ENCODE measurements at places on chromosomes 13 and 19.

GRCh38 chr19:35140962-35141836 is 1.9 kb upstream of the FXYD7 start:
- peak; percentile 94 for DNase-seq

DNA sequence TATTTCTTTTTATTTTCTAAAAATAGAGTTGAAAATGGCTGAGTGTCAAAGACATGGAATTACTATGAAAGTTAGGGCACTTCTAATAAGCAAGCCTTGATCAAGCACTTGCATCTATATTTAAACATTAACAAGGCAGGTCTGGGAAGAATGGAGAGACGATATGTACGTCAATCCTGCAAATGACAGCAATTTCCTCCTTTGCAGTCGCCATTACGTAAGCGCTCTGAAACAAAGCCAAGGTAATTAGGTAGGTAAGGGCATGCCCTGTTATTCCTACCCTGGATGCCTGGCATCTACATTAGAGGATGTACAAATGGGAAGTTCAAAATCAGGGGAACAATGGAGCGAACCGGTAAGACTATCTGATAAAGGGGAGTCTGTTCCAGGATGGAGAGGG is 664.0 kb upstream of the ARGLU1 start:
- no peak for DNase-seq

DNA sequence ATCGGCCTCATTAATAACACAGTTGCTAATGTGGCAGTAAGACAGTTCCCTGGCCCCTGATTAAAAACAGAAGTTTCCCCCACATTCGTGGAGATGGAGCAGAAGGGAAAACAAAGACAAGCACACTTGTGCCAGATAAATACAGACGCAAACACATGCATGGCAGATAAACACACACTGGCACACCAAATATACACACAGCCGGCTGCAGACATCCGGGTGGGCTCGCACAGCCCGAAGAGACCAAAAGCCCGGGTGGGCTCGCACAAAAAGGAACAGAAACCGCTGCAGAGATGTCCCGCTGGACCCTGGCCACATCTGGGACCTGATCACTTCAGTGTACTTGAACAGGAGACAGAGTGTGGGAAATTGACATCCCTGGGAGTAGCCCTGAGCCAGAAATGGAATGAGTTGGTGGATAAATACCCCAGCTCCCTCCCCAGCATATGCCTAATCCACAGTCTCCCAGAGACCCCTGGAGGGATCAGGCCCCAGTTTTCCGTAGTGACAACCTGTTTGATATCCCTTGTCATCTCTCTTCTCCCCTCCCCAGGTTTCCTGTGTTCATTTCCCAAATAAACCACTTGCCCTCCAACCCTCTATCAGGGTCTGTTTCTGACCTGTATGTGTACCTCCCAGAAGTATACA is 36.0 kb upstream of the ADGRE5 start:
- DNase-seq: no peak

- no peak for DNase-seq
These were observed 36.3 kb downstream of the SHISA2 start for GRCh38 chr13:26015271-26016125.

DNA sequence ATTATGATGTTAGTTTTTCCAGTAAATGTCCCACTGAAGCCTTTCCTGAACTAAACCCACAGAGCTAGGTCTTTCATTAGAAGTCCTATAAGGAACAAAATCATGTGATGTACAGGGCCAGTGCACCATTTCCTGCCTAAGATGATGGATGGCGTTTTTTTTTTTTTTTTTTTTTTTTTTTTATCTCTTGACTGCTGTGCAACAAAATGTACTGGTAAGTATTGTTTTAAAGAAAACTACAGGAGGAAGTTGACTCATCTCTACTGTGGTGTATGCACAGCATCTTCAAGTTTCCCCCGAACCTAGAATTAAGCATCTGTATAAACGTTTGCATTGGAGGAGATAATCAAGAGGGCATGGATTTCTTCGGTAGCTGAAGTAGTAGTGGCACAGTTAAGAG is 197.5 kb downstream of the NBEA start:
- DNase-seq: no peak

- no peak for DNase-seq
These were observed 72.2 kb downstream of the CEBPG start for GRCh38 chr19:33445442-33446329.

GRCh38 chr19:35692010-35692409 is 12.3 kb upstream of the ZBTB32 start:
- DNase-seq: no peak

DNA sequence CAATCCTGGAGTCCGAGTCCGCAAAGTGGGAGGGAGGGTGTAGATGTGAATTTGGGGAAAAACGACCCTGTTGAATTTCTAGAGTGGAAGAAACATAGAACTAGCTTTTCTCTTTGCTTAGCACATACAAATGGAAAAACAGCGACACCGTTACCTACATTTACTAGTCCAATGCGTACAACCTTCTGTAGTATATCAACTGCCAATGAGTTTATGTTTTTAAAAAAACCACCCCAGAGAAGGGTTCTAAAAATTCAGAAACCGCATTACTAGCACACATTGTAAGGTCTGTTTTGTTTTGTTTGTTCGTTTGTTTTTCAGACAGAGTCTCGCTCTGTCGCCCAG is 332 bp upstream of the SUPT20H start:
- no peak for DNase-seq

- no peak for DNase-seq
These were observed 3.1 kb downstream of the AMH start for GRCh38 chr19:2252055-2252796.

- DNase-seq: no peak
These were observed 138.1 kb downstream of the POU4F1 start for GRCh38 chr13:78465250-78465649.

GRCh38 chr19:48914181-48914580 is 14.1 kb downstream of the NUCB1 start:
- no peak for DNase-seq

- DNase-seq: no peak
These were observed 112.1 kb downstream of the ZIC5 start for GRCh38 chr13:99859178-99860177.

DNA sequence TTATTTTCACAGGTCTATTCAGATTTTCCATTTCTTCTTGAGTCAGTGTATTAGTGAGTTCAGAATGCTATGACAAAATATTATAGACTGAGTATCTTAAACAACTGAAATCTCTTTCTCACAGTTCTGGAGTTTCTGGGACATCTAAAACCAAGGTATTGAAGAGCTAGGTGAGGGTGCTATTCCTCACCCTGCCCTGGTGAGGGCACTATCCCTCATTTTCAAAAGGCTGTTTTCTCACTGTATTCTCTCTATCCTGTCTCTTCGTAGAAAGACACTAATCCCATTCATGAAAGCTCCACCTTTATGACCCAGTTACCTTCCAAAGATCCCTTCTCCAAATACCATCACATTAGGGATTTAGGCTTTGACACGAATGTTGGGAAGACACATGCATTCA is 1617.1 kb downstream of the PCDH9 start:
- peak; percentile 49 for DNase-seq

DNA sequence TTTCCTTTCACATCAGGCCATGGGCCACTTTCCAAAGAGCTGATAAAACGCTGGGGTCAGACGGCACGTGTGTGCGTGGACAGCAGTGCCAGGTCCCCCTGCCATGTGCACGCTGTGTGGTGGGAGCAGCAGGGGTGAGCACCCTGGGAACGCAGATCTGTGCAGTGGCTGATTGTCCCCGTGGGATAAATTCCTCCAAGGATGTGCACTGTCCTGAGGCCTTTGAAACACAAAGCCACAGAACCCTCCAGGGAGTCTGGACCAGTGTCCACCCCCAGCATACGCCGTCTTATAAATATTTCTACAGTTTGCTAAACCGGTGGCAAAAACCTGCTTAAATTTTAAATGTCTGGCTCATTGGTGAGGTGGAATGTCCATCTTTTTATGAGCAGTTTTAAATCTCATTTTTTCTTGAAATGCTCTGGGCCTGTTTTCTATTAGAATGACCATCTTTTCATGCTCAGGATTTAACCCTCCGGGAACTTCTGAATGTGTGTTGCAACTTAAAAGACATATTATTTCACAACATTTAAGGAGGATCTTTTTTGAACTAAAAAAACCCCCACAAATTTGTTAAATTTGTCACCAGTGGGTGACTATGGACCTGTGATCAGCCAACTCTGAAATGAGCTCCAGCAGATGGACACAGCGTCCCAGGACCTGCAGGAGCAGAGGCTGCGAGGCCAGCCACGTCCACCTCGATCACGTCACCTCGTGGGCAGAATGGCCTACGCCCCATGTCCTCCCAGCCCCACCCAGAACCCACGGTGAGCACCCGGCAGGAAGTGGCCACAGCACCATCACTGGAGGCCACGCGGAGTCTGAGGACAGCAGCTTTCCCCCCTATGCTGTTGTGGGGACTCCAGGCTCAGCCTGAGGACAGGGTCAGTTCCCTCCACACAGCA is 68.6 kb downstream of the RASA3 start:
- no peak for DNase-seq

DNA sequence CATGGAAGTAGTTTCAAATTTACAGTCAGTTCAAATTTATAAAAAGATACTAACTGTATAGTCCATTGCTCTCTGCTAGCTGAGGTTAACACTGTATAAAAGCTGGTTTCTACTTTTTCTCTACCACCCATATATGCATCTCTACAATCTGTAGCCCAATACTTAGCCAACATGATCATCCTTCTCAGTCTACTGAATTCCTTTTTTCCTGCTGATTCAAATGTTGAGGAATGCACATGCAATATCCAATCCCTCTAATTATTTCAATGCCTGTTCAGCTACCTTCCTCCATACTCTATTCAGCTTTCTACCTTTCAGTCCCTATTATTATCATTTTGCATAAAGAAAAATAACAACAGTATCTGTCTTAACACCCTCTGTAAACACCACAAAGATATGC is 15.6 kb downstream of the KPNA3 start:
- no peak for DNase-seq

- DNase-seq: no peak
These were observed 9.9 kb downstream of the PLEKHF1 start for GRCh38 chr19:29675120-29675649.

GRCh38 chr19:10861103-10861651 is 10.2 kb upstream of the CARM1 start:
- DNase-seq: peak; percentile 68

DNA sequence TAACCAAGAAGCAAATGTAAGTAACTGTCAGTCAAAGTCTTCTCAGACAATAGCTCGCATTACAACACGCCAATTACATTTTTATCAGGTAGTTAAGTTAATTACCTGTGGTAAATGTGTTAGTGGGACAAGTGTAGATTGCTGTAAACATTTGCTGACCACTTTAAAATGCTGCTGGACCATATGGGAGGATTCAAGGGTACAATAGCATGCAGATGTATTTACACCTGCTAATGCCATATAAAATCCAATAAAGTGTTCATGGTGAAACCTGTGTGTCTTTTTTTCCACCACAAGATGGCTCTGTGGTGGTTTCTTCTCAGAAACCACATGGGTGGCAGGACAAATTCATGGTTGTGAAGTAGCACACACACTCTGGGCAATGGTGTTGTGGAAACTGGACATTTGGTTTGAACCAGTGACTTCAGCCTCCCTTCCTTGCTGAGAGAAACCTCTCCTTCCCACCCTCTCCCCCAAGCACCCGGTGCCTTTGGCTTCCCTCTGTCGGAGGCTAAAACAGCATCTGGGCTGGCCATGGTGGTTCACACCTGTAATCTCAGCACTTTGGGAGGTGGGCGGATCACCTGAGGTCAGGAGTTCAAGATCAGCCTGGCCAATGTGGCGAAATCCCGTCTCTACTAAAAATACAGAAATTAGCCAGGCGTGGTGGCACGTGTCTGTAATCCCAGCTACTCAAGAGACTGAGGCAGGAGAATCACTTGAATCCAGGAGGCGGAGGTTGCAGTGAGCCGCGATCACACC is 18.1 kb upstream of the GTF3A start:
- DNase-seq: peak; percentile 73

DNA sequence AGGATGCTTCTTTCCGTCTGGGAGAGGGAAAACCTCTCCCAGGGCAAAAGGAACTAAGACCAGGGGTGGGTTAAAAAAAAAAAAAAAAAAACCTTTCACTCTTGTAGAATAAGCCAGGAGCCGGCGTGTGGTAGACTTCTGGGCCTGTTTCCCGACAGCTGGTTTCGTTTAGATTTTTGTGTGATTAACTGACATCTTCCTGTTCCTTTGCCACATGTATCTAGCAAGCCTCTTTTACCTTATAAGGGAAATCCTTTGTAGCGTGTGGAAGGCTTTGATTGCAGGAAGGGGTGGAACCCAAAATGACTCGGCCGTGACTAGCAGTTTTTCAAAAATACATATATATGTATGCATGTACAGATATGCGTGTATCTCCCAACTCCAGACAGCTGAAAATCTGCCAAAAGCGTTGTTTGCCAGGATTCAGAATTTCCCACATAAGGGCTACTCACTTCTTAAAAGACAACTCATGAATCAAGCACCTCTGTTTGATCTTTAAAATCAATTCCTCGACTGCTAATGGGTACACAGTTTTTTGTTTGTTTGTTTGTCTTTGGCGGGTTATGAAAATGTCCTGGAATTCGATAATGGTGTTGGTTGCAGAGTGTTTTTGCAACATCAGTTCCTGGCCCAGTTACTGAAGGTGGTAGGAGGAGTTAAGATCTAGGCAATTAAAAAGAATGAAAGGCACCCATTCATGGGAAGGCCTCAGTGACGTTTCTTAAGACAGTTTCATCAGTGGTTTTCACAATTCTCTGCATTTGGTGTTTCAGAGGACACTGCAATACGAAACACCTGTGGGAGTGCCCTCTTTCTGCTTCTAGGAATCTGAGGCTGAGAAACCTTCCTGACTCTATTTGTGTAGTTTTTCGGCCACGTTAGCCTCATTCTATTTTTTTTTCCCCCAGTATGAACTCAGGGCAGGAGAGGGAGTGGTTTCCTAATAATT is 2.7 kb downstream of the TPM4 start:
- DNase-seq: peak; percentile 85

DNA sequence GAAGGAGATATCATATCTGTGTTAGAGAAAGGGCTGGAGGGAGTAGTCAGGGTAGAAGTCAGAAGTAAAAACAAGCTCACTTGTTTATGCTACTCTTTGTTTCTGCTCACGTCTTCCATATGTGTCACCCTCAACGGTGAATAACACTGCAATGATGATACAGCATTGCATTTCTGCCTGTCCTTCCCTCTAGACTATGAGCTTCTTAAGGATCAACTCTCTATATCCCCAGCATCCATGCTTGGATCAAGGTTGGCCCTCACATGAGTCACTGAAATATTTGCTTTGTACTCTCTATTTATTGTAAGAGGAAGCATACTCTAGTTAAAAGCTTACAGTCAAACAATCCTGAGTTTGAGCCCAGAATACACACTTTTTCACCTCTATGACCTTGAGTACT is 406.0 kb downstream of the RFC3 start:
- DNase-seq: no peak

- no peak for DNase-seq
These were observed 103.6 kb upstream of the MYCBP2 start for GRCh38 chr13:77430377-77430951.

DNA sequence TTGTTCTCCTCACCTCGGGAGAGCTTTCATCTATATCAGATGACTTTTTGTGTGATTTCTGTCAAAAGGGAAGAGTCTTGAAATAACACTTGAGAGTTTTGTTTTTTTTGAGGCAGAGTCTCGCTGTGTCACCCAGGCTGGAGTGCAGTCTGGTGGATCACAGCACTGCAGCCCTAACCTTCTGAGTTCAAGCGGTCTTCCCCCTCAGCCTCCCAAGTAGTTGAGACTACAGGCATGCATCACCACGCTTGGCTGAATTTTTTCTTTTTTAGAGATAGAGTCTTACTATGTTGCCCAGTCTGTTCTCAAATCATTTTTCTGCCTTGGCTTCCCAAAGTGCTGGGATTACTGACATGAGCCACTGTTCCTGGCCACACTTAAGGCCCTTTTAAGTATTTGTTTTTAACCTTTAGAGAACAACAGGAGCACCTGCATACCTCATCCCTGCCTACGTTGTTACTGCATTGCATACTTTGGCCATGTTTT is 11.4 kb downstream of the NDFIP2 start:
- no peak for DNase-seq

Data from NAMALWA (cell line).